ENCODE measurements at places on chromosomes 6 and 20.

- no peak for DNase-seq
Observed at GRCh38 chr6:43940071-43940392, 170.0 kb downstream of the VEGFA start.

- DNase-seq = no peak
Observed at GRCh38 chr6:147806697-147807096, 298.2 kb downstream of the SAMD5 start.

DNA sequence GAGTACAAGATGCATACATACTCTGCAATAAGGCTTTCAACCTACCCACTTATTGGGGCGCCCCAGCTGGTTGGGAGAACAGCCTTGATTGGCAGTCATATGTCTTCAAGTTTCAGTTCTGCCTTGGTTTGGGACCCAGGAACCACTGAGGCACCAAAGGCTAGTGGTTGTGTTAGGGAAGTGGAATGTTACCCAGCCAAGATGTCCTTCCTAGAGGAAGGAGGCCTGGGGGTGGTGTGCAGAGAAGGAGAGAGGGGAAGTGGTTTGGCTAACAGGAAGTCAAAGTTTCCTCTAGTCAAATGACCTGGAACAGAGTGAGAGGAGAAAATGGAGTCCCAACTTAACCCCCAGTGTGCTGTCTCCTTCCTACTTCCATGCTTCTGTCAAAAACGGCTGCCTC lies 59.4 kb downstream of the CD164 start:
- no peak for DNase-seq

GRCh38 chr20:14148042-14148441 lies 152.7 kb downstream of the MACROD2 start:
- DNase-seq = peak; percentile 56

DNA sequence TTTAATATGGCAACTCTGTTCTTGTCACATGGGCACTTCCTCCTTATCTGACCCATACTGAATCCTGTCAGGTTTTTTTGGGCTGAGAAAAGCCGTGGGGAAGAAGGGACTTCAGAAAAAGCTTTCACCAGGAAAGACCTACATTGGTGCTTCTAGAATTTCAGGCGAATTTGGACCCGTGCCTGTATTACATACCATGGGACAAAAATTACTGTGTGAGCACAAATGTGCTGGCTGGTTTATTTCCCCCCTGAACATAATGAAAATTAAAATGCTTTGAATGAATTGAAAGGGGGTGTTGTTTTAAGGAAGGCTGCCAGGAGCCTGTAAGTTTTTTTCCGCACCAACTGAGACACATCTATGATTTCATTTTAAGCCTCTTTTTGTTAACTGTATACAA lies 29.6 kb downstream of the CAP2 start:
- DNase-seq = no peak

GRCh38 chr6:74642101-74642500 lies 563.8 kb downstream of the COL12A1 start:
- no peak for DNase-seq

DNA sequence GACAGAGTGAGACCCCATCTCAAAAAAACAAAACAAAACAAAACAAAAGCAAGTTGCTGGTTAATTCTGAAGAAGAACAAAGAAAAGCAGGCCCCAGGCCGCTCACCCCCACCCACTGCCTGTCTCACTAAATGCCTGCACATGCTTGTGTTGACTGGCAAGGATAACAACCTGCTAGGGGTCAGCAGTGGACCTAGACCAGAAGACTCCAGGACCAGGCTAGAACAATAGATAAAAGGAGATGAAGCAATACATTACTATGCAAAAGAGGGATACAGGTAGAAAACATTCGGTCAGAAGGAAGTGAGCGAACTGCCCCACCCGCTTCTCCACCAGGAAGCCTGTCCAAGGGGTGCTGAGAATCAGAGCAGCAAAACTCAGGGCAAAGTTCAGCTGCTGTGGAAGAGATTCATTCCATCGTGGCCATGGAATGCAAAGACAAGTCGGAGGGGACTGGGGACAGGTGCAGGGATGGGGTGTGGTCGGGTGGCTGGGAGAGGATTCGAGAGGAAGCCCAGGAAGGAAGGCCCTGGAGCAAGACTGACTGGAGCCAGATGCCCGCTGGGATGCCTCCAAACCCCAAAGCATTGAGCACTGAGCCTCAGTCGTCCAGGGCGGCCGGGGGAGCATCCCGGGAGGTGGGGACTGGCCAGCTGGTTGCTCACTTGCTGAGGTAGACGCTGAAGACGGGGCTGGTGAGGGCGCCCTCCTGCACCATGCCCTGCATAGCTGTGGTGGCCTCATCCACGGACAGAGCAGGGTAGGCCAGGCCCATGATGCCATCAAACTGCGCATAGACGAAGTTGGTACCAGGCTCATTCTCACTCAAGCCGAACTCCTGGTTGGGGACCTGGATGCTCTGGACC lies 5.3 kb downstream of the PGC start:
- DNase-seq = no peak

DNA sequence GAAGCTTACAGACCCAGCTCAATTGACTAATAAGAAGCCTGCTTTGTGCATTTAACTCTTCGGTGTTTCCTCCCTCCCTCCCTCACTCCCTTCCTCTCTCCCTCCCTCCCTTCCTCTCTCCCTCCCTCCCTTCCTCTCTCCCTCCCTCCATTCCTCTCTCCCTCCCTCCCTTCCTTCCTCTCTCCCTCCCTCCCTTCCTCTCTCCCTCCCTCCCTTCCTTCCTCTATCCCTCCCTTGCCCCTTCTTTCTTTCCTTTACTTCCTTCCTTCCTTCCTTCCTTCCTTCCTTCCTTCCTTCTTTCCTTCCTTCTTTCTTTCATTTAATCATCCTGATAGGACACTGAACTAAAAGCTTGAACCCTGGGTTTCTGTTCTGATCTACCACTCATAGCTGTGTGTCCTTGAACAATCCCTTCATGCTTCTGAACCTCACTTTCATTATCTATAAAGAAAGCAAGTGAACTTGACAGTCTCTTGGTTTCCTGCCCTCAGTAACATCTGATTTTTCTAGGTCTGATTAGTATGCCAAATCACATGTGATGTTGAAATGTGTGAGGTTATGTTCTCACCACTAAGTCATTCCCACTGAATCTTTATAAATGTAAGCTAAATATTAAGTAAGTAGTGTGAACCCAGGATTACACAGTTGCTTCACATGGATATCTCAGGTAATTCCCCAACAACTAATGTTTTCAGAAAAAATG lies 132.3 kb upstream of the BMP2 start:
- no peak for DNase-seq

DNA sequence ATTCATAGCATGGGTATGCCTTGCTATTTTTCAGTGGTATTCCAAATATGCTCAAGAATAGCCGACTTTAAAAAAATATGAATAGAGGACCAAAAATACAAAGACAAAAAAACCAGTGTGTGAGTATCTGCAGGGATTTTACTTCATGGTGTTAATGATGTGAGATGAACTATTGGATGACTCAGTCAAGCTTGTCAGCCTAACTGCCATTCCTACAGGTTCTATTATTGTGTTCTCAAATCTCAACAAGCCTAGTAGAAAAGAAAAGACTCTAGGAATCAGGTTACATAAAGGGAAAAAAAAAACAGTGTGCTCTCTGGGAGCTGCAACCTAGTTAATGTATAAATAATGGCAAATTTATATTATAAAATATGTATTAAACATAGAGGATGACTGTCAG lies 588.4 kb upstream of the BTBD3 start:
- no peak for DNase-seq

GRCh38 chr6:169824021-169824420 lies 72.6 kb downstream of the ERMARD start:
- no peak for DNase-seq

DNA sequence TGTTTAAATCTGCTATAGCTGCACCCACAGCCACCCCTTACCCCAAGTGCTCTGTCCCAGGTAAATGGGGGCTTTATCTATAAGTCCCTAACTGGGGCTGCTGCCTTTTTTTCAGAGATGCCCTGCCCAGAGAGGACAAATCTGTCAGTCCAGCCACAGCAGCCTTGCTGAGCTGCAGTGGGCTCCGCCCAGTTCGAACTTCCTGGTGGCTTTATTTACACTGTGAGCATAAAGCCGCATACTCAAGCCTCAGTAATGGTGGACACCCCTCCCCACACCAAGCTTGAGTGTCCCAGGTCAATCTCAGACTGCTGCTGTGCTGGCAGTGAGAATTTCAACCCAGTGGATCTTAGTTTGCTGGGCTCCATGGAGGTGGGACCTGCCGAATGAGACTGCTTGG lies 505.2 kb downstream of the CBLN4 start:
- DNase-seq = no peak

DNA sequence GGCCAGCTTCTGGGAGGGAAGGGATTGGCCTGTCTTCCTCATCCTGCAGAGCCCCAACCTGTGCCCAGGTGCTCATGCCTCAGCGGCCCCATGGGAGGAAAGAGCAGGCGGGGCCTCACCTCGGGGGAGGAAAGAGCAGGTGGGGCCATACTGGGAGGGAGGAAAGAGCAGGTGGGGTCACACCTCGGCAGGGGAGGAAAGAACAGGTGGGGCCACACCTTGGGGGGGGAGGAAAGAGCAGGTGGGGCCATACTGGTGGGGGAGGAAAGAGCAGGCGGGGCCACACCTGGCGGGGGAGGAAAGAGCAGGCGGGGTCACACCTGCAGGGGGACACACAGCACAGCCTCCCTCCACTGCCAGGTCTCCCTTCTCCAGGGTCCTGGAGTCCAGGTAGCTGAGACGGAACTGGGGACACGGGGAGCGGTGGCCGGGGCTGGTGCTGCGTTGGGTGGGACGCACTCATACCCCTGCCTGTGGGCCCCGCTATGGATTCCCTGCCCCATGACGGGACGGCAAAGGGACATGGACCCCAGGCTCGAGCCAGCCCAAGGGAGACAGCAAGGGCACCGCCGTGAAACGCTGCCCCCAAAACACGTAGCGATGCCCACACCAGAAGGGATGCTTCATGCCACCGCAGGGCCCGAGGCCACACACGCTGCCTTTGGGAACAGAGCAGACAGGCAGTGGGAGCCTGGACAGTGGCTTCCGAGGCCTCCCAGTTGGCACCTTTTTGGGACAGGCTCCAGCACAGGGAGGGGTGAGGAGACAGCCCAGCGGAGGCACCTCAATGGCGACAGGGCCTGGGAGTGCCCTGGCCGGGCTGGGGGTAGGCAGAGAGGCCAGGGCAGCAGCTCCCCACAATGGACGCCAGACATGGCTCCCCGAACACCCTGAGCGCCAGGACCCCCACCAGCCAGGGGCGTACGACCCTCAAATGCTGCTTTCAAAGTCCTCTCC lies 43.3 kb upstream of the CHRNA4 start:
- no peak for DNase-seq

All from non-pigmented ciliary epithelial cell (primary cell).